SHP77 (cell line): ENCODE measurements at places on chromosomes 3 and 15.

DNA sequence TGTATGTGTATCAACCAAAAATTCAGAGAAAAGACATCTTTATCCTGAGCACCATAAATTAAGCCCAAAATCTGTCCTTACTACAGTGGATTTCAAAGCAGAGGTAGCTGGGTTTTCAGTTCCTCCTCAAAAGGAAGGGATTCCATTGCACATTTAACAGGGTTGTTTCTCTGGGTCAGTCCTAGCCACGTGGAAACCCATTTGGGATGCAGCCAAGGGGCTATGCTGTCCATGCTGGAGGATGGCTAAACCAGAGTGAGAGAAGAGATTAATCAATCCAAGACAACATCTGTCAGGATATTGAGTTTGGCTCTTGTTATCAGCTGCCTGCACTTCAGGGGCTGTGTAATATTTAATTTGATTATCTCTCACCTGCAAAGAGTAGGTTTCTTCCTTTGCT is 28.1 kb downstream of the LSAMP start:
- DNase-seq, result no peak

DNA sequence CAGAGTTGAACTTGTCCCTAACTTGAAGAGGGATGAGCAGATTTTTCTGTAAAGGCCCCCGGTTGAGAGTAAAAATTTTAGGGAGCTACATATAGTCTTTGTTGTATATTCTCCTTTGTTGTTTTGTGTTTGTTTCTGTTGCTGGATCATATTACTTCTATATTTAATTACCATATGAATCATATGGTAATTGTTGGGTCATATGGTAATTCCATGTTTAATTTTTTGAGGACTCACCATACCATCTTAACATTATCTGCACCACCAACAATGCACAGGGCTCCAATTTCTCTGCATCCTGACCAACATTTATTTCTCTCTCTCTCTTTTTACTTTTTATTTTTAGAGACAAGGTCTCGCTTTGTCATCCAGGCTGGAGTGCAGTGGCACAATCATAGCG is 7.4 kb upstream of the ZFYVE19 start:
- no peak for DNase-seq

DNA sequence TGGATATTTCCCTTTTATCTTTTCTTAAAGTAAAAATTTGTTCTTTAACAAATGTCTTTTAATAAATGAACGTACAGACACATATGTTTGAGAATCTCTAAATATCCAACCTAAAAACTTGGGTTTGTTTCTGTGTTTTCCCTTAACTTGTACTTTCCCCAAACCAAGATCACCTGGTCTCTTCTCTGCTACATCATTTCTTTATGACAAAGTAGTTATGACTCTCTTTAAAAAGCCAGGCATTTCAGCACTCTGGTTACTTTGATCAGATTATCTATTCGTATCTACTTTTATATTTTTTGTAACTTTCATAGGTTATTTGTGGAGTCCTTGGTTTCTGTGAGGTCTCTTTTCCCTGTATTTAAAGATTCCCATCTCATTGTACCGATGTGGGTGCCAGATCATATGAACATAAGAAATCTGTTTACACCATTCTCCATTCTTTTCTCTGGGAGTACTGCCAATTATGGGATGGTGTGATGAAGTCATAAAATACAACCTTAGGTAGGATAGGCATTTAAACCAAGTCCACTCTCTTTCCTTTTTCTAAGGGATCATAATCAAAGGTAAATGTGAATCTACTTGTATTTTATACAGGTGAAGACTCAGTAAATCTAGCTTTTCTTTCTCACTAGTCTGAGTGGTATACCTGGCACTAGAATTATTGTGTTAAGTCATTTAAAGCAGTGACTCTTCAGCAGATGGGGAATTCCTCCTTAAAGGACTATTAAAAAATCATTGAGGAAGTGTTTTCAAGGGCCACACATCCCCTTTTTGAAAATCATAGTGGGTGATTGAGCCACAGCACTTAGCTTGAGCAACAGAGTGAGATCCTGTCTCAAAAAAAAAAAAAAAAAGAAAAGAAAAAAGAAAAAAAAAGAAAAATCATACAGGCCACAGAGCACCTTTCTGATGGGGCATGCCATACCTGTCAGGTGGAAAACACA is 12.4 kb upstream of the NFKBIZ start:
- peak; percentile 29 for DNase-seq

- no peak for DNase-seq
Observed at GRCh38 chr15:101497017-101497416, 7.5 kb upstream of the PCSK6 start.

DNA sequence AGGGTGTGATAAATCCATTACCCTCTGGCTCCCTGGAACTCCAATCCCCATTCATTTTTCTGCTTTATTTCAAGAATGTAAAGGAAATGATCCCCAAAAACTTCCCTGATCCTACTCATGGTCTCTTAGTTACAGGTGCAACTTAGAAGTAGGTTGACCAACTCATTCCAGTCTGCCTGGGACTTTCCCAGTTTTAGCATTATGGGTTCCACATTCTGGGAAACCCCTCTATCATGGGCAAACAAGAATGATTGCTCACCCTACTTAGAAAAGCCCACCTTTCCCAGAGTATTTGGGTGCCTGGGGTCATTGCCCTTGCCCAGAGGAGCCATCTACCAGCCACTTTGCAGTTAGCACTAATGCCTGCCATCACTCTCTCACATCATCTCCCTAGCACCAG is 15.6 kb downstream of the CLDN18 start:
- no peak for DNase-seq
